ENCODE measurements at places on chromosomes 12 and 14. TPM values are rescaled to one million over a fixed set of nuclear protein-coding genes. Genes with fewer than 3 reads are reported as not detected.

- DNase-seq: peak; percentile 21
These were observed 46.9 kb upstream of the RGS6 start for GRCh38 chr14:71885301-71885700.

GRCh38 chr14:29459531-29459930 is 468.1 kb downstream of the PRKD1 start:
- no peak for DNase-seq

DNA sequence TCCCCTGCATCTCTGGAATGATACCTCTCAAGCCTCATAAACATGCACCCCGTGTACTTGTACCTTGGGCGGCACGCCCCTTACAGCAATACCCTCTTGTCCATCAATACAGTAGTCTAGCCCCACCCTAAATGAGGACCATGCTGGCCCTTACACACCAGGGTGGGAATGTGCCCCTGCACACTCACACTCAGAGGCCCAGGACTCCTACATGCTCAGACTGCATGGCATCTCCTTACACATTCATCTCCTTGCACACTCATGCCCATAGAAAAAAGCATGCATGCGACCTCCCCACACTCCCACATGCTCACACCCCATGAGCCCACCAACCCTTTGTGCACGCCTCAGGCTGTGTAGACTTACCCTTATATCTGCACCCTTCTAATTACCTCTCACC is 22.0 kb downstream of the ITGA7 start:
- no peak for DNase-seq

- DNase-seq: no peak
These were observed 16.1 kb downstream of the CHGA start for GRCh38 chr14:92938890-92939671.

- no peak for DNase-seq
These were observed 12.9 kb upstream of the OXA1L start for GRCh38 chr14:22753586-22753985.

DNA sequence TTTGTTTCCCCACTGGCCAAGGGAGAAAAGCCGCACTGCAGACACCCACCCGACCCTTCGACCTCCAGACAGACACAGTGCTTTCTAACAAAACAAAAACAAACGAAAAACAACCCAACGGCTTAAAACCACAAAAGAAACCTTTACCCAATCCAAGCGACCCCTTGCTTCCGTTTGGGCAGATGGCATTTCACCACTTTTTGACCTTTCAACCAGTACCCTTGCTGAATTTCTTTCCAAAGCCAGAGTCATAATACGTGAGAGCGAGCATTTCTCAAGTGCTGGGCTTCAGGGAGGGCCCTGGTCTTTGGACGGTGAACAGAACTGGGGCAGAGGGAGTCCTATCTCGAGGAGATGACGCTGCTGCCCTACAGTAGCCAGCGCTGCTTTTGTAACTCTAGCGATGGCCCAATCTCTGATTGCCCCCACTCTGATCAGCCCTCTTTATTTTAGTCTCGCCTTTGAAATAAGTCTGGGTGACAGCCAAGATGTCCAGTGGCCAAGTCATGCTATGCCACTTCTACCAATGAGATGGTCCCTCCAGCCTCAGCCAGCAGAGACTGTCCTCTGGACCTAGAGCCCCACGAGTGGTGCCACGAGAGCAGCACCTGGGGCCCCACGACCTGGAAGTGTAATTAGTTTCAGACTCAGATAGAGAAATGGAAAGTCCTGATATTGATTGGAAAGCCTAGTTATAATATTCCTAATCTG is 21.9 kb upstream of the ADIPOR2 start:
- no peak for DNase-seq

- DNase-seq: no peak
These were observed 49.2 kb downstream of the BRMS1L start for GRCh38 chr14:35875296-35875695.

- no peak for DNase-seq
These were observed 65.7 kb upstream of the NOVA1 start for GRCh38 chr14:26663506-26663905.

The ITFG2 gene
- 20.6 TPM for total RNA-seq

The EXOC3L4 gene
- not detected for total RNA-seq

The OR6C4 gene
- total RNA-seq: not detected
